ENCODE measurements at places on chromosomes 2 and 18.
A peak's percentile ranks its signal among the peaks of the same experiment; 100 is the strongest.

- DNase-seq = no peak
Measured at GRCh38 chr18:48791636-48792105, 159.1 kb downstream of the SMAD7 start.

DNA sequence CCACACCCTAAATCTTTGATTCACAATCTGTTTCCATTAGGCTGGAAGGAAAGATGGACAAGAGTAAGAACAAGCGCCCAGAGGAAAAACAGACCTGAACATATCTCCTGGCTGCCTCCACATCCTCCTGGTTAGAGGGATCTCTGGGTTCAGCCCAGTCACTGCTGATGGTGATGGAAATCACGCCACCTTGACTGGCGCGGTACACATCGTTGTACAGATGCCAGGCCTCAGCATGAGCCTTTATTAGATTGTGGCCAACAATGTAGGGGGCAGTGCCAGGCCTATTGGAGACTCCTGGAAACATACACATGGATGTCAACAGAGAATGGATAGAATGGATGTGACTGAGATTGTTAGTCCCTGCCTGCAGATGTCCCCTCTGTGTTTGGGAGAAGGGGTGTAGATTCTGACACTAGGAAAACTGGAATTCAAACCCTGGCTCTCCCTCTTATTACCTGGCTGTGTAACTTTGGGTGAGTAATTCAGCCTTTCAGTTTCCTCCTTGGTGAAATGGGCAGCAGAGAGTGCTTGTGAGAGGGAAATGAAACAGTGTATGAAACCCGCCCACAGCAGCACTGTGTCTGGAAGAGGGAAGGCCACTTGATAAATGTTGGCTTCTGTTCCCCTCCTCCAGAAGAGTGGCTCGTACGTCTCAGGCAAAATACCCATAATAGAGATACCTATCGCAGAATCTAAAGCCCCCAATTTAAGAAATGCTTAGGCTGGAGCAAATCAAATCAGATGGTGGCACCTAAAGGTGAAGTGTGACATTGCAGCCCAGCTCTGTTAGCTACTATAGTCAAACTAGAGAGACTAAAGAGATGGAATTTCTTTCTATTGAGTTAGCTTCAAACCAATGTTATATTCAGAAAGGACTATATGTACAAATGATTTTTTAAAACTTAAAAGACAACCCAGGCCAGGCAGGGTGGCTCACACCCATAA lies 36.2 kb downstream of the LCT start:
- DNase-seq = no peak

GRCh38 chr2:221533299-221533698 lies 38.8 kb downstream of the EPHA4 start:
- no peak for DNase-seq

DNA sequence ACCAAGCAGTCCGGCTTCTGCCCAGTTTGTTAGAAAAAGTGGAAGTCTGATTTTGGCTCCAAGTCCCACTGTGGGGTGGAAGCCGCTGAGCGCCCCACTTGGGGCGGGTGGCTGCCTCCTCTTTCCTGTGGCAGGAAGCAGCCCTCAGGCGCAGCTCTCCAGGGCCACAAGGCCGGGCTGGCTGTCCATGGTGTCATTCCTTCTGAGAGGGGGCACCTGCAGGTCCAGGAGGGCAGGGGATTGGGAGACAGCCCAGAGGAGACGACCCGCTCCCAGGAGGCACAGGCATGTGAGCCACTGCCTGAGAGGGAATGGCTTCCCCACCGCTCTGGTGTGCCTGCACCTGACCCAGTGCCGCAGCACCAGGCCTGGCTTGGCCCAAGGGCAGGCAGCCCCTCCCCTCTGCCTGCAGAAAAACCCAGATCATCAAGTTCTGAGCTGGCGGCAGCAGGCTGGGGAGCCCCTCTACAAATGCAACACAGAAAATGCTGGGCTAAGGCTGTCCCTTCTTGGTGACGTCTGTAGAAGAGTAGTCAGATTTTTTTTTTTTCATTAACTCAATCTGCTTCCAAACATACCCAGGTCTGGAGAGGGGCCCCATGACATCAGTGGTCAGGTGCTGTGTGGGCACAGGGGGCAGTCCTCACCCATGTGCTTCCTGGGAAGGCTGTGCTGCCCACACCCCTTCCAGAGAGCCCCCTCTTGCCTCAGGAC lies 38.4 kb downstream of the HS6ST1 start:
- DNase-seq = no peak

DNA sequence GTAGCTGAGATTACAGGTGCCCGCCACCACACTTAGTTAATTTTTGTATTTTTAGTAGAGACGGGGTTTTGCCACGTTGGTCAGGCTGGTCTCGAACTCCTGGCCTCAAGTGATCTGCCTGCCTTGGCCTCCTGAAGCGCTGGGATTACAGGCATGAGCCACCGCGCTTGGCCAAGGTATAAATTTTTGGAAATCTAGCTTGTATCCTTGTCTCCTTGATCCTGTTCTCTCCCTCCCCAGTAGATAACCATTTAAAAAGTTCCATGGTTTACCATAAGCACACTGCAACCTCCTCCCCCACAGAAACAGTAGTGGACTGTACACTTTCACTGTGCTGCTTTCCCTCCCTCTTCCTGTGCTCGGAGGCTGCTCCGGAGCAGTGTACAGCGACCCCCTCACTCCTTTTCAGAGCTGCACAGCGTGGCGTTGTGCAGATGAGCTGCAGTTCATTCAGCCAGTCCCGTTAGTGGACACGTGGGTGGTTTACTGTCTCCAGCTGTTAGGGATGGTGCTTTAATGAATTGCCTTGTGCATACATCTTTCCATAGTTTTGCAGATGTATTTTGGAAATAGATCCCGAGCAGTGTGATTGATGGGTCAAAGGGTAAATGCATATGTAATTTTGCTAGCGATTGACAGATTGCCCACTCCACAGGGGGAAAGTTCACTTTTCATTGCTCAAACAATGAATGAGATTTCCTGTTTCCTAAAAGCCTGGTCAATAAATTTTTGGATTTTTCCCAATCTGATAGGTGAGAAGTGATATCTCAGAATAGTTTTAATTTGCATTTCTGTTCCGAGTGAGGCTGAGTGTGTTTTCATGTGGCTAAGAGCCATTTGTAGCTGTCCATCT lies 14.8 kb downstream of the ASB1 start:
- no peak for DNase-seq

DNA sequence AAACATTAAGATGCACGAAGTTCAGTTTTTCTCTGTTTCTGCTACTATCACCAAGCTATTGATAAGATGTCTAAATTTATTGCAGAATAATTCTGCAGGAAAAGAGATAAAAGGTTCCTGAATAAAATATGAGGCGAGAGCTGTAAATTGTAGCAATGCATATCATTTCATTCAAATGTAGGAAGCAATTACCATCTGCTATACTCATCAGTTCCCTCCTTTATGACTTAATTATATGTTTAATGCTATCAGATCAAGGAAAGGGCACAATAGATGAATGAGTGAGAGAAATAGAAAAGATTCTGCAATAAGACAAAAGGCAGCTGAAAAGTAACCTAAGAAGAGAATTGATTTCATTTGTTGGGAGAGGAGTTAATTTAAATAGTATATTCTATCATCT lies 108.2 kb upstream of the GALNT5 start:
- DNase-seq = no peak

- no peak for DNase-seq
Measured at GRCh38 chr18:37519510-37520135, 46.0 kb downstream of the CELF4 start.

GRCh38 chr18:12333506-12334290 lies 25.7 kb downstream of the TUBB6 start:
- no peak for DNase-seq

GRCh38 chr18:54923339-54923956 lies 35.8 kb downstream of the CCDC68 start:
- no peak for DNase-seq

DNA sequence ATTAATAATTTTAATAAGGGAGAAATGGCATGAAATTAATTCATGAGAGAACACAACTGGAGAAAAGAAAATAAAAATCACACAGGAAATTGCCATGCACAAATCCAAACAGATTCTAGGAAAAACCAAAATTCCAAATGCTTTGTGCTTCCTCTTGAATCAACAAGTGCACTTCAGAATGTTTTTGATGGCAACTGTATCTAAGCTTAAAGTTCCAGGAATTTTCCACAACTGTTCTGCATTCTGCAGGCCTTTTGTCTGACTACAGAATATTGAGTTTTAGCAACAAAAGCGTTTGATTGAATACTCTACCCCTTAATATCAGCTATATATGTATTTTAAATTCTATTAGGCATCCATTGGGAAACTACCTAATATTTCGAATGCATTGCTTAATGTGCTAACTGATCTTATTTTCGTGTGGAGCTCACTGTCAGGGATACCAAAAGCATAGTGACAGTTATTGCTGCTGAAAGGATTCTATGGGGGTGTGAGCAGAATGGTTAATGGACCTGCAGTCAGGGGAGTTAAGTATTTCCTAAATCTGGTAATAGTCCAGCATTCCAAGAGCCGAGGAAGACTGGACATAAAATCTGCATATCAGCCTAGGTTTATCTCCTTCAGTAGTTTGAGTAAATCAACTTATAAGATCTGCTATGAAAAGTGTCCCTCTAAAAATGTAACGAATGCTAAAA lies 482.7 kb upstream of the POU3F3 start:
- DNase-seq = peak; percentile 9

DNA sequence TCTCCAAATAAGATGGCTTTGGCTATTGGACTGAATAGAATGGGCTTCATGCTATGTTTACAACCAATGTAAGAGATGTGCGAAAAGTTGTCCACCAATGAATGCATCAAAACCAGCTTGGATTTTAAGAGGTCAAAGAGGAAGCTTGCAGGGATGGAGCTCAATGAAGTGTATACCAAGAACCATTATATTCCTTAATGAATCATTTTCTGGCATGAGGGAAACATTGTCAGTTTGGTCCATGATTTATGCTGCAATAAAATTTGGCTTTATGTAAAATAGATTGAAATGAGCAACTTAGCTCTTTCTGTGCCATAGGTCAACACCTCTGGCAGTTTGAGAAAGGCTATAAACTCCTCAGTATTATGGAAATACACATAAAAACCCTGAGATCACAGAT lies 107.3 kb downstream of the SH3BP4 start:
- no peak for DNase-seq
